ENCODE measurements at places on chromosomes 4 and X.

DNA sequence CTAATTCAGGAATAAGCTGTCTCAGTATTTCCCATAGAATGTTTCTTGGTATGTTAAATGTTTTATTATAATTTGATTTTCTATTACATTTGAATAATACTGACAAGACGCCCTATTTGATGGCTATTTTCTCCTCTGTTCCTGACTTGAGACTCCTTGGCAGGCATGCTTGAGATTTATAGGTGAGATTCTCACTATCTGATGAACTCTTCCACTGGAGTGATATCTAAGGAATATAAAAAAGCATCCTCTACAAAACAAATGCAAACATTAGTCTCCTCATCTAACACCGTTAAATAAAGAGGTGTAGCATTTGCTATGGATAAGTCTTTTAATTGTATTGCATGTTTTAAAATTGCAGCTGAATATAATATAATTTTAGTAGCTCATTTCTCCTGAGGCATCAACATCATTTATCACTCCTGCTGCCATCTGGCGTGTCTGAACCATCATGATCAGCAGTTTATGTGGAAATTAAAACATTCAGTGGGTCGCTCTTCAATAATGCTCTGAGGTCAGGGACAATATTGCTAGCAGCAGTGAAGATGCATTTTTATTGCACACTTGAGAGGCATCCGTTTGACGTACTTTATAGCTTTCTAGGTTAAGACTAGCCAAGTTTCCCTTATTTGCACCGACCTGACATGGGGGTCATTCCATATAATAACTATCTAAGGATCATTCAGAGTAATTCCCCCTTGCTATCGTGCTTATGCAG, 210.4 kb upstream of the GALNTL6 start:
- no peak for DNase-seq

- peak; percentile 16 for DNase-seq
Observed at GRCh38 chr4:17236686-17237085, 275.2 kb downstream of the QDPR start.

DNA sequence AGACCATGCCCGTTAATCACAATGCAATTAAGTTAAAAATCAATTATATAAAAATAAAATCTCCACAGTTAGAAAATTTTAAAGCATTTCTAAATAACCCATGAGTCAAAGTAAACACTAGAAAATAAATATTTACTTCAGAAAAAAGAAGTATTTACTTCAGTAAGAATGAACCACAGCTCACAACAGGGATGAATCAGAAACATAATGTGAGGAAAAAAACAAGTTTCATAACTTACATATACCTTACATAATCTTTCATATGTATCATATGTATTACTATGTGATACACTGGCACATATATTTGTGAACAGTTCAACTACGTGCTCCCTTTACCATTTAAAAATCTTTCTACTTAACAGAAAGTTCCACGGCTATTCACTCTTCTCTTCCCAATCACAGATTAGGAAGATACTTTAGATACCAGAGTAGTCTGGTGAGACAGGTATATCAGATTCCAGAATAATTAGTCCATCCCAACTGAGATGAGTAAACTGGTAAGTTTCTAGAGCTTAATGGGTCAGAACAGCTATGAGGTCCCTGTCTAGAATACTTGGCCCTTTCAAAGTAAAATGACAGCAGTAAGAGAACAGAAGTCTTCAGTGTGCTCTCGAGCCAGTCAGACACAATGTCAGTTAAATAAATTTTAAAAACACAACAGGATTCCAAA, 70.3 kb downstream of the SH3RF1 start:
- peak; percentile 15 for DNase-seq

DNA sequence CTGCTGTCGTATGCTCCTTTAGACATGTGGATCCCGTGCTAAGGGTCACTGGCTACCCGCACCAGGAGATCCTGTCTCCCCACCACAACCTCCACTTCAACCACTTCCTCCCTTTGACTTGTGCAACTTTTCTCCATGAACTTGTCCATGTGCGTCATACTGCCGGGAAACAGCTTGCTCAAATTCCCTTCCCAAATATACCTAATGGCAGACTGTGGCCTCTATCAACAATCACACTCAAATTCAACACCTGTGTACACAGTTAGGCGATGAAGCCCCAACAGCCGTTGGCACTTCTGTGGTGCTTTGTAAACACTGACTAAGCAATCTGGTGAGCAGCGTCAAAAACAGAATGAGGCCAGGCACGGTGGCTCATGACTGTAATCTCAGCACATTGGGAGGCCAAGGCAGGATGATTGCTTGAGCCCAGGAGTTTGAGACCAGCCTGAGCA, 49.5 kb downstream of the CD99L2 start:
- DNase-seq = no peak

DNA sequence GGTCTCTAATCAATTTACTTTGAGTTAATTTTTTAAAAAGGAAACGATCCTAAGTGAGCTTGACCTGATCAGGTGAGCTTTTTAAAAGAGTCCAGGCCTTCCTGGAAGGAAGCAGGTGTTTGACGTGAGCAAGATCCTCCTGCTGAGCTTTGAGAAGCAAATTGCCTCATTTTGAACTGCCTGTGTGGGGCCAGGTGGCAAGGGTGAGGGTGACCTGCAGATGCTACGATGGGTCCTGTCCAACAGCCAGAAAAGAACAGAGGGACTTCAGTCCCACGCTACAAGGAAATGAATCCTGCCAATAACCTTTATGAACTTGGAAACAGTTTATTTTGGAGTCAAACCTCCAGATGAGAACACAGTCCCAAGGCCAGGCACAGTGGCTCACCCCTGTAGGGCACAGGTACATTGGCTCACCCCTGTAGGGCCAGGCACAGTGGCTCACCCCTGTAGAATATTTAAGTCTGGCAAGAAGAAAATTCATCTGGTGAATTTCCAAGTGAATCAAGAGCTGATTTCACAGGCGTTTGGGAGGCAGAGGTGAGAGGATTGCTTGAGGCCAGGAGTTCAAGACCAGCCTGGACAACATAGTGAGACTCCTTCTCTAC, 58.1 kb downstream of the CASP3 start:
- no peak for DNase-seq

GRCh38 chrX:32896088-32896487, 315.3 kb downstream of the DMD start:
- DNase-seq = no peak

Data from ELR (cell line).